ENCODE measurements at places on chromosomes 1 and 21.

DNA sequence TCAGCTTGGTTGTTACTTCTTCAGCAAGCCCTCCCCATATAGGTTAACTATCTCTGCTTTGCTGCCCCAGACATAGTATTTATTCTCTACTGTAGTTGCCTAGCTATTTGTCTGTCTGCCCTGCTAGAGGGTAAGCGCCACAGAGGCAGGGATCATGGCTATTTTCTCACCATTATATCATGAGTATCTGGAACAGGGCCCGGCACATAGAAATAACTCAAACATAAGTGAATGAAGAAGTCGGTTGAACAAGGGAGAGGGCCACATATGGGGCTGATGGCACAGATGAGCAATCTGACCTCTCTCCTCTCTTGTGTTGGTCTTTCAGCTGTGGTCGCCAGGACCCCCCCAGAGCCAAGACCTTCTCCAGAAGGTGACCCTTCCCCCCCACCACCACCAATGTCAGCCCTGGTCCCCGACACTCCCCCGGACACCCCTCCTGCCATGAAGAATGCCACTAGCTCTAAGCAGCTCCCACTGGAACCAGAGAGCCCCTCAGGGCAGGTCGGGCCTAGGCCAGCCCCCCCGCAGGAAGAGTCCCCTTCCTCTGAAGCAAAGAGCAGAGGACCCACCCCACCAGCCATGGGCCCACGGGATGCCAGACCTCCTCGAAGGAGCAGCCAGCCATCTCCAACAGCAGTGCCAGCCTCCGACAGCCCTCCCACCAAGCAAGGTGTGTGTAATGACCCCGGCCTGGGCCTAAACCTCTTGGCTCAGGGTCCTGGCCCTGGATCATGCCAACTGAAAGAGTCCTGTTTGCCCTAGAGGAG, 14.9 kb downstream of the MAP7D1 start:
- DNase-seq: no peak

DNA sequence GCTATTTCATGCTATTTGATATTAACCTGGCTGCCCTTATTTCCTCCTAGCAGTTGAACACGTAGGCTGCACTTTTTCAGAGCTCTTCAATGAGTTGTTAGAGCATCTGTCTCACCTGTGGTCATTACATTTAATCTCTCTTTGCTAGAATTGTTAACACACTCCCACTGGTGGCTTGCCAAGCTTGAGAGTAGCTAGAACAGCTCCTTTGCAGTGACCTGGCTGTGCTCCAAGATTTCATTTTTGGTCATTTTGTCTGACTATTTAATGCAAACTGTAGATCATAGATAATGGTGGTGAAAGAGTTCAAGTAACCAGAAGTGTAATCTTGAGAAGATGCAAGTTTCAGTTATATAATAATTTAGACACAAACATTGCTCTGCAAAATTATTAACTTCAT, 105.6 kb downstream of the LRRC7 start:
- DNase-seq: no peak

DNA sequence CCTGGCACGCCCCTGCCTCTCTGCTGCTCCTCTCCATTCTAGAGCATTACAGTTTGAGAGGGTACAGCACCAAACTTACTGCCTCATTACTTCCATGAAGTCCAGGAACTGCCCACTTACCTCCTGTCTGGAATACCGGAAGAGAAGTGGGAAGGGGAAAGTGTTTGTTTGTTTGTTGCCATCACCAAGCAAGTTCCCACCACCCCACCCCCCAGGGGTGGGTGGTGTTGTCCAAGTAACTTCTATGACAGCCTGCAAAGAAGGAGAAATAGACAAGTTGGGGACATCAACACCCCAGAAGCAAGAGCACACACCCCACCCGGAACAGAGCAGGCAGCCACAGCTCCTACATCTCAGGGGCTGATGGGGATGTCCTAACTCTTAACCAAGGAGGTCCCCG, 18.0 kb downstream of the OPTC start:
- no peak for DNase-seq

DNA sequence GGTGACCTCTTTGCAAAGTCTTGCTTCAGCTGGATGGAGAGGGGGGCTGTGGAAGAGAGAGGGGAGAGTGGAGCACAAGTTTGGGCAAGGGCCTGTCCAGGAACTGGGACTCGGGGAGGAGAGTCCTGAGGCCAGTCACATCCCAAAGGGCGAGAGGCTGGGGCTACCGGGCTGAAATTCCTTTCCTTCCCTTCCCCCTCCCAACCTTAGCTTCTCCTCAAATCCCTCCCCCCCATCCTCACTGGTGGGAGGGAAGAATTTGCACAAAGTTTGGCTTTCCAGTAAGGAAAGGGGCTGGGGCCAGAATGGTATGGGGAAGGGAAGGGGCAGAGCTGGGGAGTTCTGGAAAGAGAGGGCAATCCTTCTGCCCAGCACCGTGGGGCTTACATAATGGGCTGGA, 854 bp downstream of the CNTN2 start:
- no peak for DNase-seq

- no peak for DNase-seq
Observed at GRCh38 chr1:92790081-92790480, 5.2 kb upstream of the EVI5 start.

- DNase-seq: peak; percentile 6
Observed at GRCh38 chr1:111990026-111990877, 784 bp upstream of the KCND3 start.

DNA sequence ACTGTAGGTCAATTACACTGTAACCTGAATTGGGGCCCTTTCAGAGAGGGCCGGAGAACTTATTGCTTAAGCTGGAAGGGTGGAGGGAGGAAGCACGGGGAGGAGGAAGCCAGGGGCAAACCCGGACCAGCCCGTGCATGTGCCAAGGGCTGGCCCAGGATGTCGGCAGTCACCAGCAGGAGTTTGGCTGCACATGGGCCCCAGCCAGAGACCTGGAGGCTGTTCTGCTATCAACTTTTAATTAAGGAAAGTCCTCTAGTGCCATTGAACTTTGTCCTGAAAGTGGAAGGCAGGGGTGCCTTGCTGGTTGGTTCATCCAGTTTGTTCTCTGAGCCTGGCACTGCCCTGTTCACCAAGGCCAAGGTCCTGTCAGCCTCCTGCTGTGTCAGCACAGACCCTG, 200.8 kb upstream of the VAMP3 start:
- DNase-seq: no peak

DNA sequence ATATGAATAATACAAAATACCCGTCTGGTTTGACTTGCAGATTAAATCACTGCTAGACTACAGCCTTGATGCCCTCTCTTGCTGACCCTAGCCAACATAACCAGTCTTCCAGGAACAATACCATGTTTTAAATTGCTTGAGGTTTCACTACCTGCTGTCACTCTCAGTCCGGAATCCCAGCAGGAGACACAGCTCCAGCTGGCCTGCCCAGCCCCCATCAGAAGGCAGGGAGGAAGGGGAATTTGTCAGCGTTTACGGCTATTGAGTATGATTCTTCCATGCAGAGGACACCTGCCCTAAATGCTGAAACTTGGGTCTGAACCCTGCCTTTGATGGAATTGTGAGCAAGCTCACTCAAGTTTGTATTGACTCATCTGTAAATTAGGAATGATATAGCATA, 33.0 kb downstream of the ZNF496 start:
- DNase-seq: no peak

DNA sequence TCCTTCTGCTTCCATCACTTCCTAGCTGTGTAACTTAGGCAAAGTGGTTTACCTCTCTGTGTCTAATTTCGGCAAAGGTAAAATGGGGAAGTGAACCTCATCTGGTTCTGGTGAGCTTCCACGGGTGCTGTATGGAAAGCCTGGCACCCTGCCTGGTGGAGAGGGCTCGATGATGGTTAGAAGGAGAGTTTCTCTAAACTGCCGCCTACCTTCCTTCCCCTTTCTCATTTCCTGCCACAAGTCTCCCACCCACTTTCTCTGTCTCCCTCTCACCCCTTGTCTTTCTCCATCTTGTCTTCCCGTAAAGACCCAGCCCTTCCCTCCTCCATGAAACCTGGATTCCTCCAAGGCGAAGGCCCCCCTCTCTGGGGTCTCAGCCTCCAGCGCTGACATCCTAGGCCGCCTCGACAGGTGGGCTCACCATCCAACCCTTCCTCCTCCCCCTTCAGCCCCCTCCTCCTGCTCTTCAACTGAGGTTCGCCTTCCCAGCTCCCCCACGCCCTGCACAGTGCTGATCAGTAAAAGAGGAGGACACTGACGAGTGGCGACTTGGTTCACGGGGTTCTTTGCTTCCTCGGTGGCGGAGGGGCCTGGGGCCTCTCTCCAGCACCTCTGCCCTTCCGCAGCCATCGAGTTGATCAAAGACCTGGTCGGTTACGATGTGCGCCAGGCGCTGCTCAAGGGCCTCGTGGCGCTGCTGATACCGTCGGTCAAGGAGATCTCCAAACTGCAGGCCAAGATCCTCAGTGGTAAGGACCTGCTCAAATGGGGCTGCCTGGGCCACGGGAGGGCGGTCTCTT, 7.3 kb downstream of the RNU5D-1 start:
- DNase-seq: peak; percentile 77

GRCh38 chr1:247415423-247416361, at the start of gene NLRP3:
Gene NLRP3, plus strand, starts transcription at chr1:247416173. Its CDS starts 2,628 bp downstream, at chr1:247418801.
- DNase-seq: peak; percentile 82

DNA sequence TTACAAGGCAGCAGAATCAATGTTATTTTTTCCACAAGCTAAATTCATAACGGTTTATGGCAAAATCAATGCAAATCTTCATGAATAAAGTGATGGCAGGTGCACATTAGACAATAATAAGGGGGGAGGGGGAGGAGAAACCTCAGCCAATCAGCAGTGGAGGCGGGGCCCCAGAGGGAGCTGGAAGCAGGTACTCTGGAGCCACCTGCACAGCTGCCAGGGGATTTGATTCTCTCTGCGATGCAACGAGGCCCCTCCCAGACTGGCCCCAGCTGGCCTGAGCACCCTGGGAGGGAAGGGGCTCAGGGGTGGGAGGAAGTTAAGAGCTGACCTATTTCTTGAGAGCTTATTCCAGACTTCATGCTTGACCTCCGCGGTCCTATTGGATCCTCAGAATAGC, 127.8 kb upstream of the IGSF21 start:
- DNase-seq: no peak

DNA sequence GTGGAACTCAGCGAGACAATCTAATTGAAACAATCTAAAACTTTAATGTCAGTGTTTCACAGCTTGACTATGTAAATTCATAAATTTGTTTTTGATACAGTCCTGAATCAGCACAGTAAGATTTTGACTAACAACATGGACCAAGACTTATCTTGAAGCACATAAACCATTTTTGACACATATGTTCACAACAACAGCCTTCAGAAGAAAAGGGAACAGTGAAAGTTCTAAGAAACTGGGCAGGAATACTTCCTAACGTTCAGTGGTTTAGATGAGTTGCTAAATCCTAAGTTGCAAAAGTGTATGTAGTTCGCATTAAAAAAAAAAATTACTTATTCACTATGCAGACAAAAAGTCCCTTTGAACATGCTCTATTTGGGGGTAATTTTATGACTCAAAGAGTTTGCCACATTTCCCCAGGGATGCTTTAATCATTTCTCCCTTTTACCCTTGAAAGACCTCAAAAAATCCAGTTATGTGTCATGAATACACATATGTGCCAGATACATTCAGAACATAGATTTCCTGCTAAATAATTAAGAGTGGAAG, 120.2 kb downstream of the MRPL39 start:
- no peak for DNase-seq

GRCh38 chr1:227355542-227356245, 37.4 kb upstream of the CDC42BPA start:
- DNase-seq: no peak

DNA sequence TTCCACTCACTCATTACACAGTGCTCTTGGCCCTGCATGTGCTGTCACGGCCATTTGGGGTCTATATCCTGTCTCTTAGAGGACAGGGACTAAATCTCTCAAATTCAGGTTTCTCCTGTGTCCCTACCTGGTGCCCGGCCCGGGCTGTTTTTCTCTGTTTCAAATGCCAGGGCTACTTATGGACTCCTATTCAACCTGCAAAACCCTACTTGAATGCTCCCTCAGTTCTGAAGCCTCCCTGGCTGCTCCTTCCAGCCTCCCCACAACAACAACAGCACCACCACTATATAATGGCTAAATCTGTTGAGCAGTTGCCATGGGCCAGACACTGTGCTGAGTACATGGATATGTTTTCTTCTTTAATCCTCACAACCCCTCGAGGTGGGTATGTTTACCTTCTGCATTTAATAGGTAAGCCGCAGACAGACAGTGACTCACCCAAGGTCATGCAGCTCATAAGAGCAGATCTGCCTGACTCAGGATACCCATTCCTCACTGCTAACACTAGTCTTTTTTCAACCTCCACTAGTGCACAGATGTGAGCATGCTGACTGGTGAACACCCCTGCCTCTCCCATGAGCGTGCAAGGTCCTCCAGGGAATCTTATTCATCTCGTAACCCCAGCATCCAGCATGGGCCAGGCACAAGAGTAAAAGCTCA, 29.9 kb downstream of the DHRS3 start:
- no peak for DNase-seq

GRCh38 chr21:43345046-43345745, 81.7 kb downstream of the SIK1 start:
- DNase-seq: no peak

GRCh38 chr1:93844262-93845045, 34.6 kb downstream of the DNTTIP2 start:
- DNase-seq: peak; percentile 54

DNA sequence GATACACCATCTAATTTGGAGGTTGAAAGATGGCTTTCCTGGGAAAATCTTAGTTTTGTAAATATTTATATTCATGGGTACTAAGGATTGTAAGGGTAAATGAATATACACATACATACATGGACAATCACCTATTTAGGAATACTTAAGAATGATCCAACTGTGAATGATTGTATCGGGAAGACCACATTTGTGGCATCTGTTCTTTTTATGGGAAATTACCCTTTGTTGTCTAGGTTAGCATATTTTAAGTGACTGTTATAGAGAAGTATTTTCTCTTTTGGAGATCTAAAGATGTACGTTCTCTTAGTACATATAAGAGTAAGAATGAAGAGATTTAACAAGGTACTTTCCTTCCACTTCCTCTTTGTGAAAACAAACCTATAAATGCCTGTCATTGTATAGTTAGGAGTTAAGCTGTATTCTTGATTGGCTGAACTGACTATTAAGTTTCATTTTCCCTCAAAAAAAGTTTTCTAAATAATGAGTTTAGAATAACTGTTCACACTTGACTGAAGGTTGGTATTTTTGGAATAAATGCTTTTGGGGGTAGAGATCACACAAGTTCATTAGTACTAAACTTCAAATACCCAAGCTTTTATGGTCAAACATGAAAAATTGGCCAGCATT, 26.7 kb downstream of the SNX7 start:
- no peak for DNase-seq

- DNase-seq: no peak
Observed at GRCh38 chr1:6207075-6207885, 1.4 kb downstream of the RNF207 start.

DNA sequence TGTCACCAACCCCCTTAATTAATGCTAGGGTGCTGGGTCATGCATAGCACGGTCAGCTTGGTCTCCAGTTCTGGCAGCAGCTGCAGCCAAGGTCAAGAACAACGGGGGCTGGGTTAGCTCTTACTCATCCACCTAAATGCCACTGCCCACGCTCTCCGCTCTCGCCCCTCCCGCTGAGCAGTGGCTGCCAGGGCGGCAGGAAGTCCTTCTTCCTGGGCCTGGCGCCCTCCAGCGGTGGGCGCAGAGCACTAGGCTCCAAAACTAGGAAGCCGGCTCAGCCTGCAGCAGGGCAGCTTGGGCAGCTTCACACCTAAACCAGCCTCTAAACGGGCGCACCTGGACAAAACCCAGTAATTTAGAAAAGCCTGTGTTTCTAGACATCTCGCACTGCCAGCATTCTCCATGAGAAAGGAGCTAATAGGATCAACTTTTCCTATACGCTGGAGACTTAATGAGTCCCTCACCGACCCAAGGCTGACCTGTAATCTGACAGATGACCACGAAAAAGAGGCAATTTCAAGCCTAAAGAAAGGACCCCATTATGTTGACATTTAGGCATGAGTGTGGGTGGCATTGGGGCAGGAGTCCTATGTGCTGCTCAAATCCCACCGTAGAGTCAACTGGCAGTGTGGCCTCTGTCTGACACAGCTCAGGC, 78.4 kb upstream of the LRRN2 start:
- peak; percentile 42 for DNase-seq
